NK-92 treated with Interleukin-12 subunit alpha and Interleukin-12 subunit beta, amount 100 ng/mL, for 24 hours (cell line): ENCODE measurements at places on chromosomes 1 and 21.

DNA sequence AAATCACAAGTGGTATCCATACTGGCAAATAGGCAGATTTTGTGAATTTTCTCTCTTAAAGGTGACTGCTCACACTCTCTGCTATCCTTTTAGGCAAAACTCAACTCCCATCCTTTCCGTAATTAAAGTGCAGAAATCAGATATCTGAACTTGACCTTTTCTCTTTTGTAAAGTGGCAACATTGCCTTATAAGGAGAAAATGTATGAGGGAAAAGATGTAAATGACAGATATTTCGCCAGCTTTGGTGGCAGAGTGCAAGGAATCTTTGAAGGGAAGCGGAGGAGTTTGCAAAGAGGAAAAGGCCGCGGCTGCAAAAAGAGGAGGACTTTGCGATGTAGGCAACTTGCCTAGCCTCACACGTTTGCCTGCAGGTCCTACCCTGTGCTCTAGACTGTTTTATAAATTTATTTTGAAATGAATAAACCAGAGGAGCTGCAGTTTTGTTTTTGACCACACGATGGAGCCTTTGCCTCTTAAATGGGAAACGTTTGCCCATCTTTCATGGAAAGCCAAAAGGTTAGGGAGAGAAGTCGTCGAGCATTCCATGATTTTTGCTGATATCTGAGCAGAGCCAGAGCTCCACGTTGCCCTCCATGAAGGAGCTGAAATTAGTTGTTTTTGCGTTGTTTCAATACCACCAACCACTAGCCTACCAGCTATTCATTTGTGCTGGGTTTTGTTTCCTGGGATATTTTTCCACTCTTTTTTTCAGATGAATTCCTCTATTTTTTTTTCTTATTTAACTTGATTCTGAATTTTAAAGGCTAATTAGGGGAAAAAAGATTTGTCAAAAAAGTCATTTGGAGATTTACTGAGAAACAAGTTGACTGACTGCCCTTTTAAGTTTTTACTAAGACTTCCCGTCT, 242.3 kb downstream of the LMX1A start:
- no peak for DNase-seq

DNA sequence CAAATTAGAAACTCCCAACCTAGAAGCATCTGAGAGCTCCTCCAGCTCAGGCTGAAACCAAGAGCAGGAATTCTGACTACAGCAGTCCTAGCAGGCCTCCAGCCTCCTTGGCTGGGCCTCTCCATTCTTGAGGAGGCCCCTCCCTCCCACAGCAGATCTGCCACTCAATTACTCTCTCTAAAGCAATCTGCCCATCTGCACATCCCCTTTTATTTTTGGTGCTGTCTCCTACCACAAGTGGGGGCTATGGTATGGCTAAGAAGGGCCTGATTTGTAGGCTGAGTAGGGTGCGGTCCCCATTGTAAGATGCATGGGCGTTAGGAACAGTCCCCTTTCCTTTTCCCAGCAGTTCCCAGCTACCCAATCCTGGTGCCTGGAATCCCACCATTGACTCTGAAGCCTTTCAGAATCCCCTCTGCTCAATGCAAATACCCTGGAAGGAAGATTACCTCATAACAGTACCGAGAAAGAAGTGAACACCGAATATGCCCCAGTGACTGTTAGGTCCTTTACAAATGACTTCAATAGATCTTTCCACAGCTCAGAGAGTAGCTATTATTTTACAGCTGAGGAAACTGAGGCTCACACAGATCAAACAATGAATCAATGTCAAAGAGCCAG, 11.6 kb upstream of the TTC39A start:
- DNase-seq: no peak

DNA sequence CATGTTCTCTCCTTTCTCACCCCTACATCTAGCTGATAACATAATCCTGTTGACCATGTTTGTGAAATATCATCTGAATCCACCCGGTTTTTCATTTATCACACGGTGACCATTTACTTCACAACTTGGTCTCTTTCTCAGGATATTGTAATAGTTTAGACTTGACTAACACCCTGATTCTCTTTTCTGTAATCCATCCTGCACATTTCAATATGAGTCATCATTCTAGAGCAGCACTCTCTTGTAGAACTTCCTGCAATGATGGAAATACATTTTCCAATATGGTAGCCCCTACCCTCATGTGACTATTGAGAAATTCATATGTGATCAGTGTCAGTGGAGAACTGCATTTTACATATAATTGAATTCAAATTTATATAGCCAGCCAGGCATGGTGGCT, 2.3 kb upstream of the JAM2 start:
- DNase-seq: no peak

DNA sequence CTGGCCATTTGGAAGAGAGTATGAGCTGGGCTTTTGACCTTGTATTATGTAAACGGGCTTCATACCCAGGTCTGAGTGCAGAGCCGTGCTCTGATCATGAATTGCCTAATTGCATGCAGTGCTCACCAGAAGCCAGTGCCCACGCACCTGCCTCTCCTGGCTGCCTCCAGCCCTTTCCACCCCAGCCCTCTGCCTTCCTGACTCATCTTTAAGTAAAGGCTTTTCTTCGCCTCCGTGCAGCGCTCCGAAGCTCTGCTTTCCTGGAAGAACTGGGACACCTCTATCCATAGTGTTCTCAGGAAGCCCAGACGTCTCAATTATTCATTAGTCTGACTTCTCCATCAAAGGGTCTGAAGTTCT, 413.7 kb downstream of the PTPRU start:
- no peak for DNase-seq

DNA sequence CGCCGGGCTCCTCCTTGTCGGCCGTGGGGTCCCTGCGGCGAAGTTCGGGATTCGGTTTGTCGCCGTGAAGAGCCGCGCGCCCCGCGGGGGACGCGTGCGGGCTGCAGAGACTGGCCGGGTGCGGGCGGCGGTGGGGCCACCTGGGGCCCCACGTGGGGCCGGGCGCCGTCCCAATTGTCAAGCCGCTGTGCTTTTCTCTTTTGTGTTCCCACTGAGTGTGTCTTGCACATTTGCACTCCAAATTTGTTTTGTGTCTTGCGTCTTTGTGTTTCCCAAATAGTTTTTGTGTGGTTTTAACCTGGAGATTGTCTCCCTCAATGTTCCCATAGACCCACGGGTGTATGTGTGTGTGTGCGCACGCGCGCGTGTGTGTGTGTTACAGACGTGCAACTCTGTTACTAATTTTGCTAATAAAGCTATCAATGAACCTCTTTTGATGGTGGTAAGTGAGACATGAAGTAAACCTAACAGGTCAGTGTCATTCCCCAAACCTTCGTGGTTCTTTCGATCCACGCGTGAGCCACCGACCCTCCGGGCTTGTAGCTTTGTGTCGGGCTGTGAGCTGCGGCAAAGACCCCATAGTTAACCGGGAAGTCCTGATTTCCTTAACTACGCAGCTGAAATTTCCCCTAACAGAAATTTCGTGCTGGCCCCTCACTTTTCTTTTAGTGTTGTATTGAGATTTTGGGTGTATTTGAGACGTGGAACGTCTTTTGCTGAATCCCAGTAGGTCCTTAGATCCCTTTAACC, 708 bp downstream of the PRDM2 start:
- no peak for DNase-seq

- no peak for DNase-seq
Observed at GRCh38 chr1:223631956-223632355, 33.5 kb downstream of the CAPN8 start.

DNA sequence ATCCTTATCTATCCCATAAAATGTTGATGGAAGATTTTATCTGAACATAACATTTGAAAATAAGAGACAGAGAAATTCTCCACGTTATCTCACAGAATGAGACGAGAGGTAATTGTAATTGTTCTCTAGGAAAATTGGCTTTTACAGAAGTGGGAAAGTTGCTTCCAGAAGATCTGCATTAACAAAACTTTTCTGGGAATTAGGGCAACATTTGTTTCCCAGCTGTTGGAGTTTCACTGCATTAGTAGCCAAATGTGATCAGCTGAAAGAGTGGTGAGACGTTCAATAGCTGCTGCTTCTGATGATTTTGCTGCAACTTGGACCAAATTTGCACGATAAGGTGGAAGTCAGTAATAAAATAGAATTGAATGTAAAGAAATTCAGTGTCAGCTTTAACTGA, 7.6 kb downstream of the CHODL start:
- DNase-seq: no peak

DNA sequence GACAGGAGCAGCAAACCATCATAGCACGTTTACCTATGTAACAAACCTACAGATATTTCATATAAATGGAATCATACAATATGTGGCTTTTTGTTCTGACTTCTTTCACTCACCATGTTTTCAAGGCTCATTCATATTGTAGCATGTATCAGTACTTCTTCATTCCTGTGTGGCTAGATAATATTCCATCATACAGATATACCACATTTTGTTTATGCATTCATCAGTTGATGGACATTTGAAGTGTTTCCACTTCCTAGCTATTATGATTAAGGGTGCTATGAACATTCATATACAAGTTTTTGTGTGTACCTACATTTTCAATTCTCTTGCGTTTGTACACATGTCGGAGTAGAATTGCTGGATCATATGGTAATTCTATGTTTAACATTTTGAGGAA, 90.1 kb downstream of the CDC42BPA start:
- DNase-seq: no peak

- no peak for DNase-seq
Observed at GRCh38 chr1:153648000-153648643, 10.4 kb upstream of the SNAPIN start.

DNA sequence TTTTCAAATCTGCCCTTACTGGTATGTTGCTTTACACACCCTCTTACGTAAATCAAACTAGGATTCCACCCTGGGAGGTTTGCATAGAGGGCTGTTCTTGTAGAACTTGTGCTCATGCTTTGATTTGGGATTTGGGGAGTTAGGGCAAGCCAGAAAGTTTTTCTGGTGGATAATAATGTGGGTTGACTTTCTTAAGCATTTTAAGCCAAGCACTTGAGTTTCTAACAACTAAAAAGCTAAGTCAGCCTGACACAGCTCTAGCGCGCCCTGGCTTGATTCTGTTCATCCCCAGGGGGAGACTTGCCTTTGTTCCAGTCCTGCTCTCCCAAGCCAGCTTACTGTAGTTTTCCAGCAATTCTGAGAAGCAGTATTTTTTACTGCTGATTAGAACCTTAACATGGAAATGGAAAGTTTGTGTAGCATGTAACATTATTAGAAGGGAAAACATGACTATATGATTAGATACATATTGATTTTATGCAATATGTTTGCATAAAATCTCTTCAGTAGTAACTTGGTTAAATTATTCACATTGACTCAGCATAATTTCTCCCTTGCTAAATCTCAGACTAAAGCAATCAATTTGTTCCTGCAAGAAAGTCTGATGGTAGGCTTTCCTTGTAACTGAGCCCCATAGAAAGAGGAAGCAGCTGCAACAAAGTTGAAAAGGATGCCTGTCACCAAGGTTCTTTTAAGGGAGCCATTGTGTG, 11.0 kb upstream of the PGD start:
- DNase-seq: no peak

DNA sequence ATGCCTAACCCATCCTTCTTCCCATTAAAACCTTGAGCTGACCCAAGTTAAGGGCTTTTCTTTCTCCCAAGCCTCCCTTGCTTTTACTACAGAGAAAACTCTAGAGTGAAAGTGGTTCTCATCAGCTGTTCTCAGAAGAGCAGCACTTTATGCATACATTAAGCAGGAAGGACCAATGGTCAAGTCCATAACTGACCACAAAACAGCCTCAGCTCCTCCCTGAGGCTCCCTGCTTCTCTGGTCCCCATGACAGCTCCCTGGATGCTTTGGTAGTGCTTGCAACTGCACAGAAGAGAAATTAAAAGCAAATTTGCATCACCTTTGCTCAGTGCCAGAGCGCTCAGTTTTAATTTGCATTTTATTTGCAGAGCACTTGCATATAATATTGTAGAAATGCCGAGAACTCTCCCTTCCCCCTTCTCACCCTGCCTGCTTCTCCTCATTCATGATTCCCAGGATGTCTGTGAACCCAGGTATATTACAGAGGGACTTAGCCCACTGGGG, 56.1 kb downstream of the LMX1A start:
- DNase-seq: no peak

- no peak for DNase-seq
Observed at GRCh38 chr1:37732111-37732780, 32.7 kb downstream of the EPHA10 start.

GRCh38 chr1:167773516-167773915, 51.7 kb downstream of the MPZL1 start:
- no peak for DNase-seq

- DNase-seq: no peak
Observed at GRCh38 chr1:55474168-55474786, 259.1 kb upstream of the USP24 start.

DNA sequence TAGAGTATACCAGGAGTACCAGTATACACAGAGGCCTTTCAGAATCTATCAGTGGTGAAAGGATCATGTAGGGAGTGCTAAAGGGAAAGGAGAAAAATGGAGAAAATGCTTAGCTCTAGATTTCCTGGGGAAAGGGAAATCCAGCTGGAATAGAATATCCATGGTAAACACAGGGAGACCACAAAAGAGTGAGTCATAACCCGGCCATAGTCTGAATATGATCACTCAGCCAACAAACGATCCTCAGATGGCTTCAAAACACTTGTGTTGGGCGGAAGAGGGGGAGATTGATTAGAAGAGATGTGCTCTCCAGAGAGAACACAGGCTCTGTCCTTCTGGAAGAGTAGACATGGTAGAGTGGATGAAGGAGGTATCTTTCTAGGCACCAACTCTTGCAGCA, 180.6 kb downstream of the PAPPA2 start:
- no peak for DNase-seq

- DNase-seq: no peak
Observed at GRCh38 chr1:10823000-10823401, 26.6 kb upstream of the CASZ1 start.

DNA sequence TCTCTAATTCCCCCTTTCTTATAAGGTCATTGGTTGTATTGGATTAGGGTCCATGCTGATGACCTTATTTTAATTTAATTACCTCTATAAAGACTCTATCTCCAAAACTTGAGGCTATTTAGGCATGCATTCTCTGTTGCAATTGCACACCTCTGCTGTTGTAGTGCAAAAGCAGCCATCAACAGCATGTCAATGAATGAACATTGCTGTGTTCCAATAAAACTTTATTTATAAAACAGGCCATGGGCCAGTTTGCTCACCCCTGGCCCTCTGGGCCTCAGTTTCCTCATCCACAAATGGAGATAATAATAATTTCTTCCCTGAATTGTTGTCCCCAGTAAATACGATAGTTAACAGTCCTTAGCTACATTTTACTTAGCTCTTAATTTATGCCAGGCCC, 100.4 kb upstream of the USP24 start:
- DNase-seq: no peak

- no peak for DNase-seq
Observed at GRCh38 chr1:14815175-14815877, 216.8 kb downstream of the KAZN start.

GRCh38 chr1:46333300-46334029, 7.1 kb upstream of the NSUN4 start:
- DNase-seq: no peak
